ENCODE measurements at places on chromosomes 7 and 10.

GRCh38 chr10:117007080-117007479 is 2.1 kb upstream of the SHTN1 start:
- no peak for DNase-seq

GRCh38 chr7:42253316-42253715 is 16.3 kb upstream of the GLI3 start:
- DNase-seq: no peak

GRCh38 chr7:101235522-101235921 is 2.1 kb downstream of the CLDN15 start:
- no peak for DNase-seq

GRCh38 chr10:119651514-119652360 is 557 bp downstream of the BAG3 start:
- DNase-seq: no peak

DNA sequence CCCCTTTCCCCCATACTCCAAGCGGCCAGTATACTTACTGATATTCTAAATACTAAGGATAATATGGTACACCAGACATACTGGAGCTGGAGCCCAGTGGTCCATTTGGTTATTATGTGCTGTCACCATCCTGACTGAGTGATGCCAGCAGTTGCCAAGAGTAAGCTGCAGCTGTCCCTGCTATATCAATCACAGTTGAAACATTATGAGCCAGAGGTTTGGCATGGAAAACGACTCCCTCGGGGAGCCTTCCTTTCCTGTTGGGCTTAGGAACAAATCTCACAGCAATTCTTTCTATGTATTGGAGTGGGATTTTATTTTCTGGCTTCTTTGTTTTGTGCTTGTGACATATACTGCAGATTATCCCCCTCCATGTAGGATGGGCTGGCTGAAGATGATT is 32.6 kb downstream of the STRIP2 start:
- DNase-seq: no peak

All from omental fat pad (tissue), 4 donors.